ENCODE measurements at places on chromosomes 11 and 22.

DNA sequence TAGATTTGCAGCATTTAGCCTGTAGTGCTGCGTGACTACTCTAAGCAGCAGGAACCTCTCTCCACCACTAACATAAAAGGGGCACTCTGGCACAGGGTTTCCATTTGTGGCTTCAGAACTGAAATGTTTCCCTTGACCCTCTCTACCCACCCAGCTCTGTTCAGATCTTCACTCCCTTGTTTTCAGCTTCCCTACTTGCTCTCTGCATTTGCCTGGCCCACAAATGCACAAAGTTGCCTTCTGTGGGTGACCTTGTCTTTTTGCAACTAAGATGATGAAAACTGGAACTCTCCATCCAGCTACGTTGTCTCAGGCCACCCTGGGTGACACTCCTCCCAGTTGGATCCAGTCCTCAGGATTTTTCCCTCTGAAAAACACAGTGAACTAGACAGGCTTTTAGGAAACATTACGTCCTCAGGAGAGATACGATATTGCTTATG is 19.8 kb upstream of the PSMA1 start:
- DNase-seq = no peak

DNA sequence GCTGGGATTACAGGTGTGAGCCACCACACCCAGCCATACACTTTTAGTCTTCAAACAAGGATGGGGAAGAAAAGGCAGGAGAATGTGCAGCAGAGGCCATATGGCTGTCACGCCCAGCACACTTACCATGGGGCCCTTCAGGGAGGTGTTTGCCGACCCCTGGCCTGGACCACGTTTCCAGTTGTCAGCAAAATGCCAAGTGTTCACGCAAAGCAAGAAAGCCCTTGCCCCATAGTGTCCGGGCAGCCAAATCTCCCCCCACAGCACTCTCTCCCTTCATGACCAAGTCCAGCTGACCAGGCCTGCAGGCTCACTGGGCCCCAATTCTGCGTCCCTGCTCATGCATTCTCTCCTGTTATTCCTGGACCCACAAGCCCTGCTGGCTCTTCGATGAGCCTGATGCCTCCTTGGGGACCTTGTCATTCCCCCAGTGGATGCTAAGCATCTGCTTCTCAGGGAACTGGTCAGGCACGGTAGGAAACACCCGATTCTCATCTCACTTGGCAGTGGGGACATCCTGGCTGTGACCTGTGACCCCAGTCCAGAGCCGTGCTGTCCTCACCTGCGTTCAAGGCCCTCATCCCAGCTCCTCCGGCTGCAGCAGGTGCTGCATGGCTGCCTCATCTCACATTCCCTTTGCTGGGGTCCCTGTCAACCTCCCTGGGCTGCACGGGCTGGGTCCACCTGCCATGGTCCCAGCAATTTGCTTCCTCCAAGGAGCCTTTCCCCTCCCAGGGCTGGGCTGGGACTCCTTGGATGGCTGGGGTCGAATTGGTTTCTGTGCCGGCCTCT is 96.4 kb downstream of the CTTN start:
- DNase-seq = no peak

DNA sequence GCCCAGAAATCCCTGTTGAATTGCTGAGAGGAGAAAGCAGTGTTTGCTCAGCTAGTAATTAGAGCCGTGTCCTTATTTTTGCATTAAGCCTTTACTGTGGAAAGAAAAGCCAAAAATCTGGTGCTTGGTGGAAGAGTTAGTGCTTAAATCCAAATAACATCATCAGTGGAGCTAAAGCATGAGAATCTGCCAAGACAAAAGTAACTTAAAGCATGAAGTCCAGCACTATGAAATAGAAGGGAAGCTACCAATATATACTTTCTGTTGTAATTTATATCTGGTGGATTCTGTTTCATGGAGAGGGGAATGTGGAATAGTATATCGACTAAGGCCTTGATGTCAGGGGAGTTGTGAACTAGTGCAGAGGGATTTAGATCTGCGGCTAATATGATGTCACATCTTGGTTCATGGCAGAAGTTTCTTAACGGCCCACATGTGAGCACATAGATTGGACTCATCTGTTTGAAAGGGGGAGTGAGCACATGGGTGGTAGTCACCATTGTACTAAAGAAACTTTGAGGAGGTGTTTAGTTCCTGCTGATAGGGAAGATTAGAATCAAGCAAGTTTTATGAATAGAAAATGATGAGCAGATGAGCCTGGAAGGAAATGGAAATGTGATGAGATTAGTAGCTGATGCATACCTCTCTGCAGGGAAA is 224.4 kb upstream of the MTNR1B start:
- no peak for DNase-seq

DNA sequence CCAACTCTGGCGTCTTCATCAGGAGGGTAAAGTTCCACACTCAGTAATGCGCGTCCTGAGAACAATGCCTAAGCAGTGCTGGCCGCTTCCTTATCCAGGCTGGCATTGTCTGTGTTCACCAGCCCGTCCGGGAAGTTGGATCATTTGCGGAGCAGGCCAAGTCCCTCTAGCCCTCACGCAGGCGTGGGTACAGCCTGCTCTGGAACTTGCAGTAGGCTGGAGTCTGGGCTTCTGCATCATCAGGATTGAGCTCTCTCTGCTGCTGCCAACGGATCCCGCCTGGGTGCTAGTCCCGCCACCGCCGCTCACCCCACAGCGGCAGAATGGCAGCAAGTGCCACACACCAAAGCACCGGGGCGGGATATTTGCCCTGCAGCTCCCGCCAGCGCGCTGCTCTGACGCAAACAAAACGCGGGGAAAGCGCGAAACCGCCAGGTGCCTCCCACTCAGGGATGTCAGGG is 29.0 kb downstream of the GLYATL1 start:
- DNase-seq = no peak

GRCh38 chr22:36052505-36052941 is 23.9 kb upstream of the RBFOX2 start:
- DNase-seq = peak; percentile 26

Data from Kasumi-1 (cell line).